ENCODE measurements at places on chromosomes 2 and 18.
A peak's percentile ranks its signal among the peaks of the same experiment; 100 is the strongest.

GRCh38 chr2:177075254-177075653, 137.3 kb upstream of the HNRNPA3 start:
- no peak for DNase-seq

GRCh38 chr2:224572338-224572737, 12.8 kb downstream of the CUL3 start:
- DNase-seq = no peak

GRCh38 chr2:18387441-18388206, 172.8 kb downstream of the RDH14 start:
- peak; percentile 24 for DNase-seq

- no peak for DNase-seq
Measured at GRCh38 chr2:61671561-61672315, 133.6 kb upstream of the XPO1 start.

- DNase-seq = no peak
Measured at GRCh38 chr2:74835831-74836674, 2.1 kb downstream of the HK2 start.

DNA sequence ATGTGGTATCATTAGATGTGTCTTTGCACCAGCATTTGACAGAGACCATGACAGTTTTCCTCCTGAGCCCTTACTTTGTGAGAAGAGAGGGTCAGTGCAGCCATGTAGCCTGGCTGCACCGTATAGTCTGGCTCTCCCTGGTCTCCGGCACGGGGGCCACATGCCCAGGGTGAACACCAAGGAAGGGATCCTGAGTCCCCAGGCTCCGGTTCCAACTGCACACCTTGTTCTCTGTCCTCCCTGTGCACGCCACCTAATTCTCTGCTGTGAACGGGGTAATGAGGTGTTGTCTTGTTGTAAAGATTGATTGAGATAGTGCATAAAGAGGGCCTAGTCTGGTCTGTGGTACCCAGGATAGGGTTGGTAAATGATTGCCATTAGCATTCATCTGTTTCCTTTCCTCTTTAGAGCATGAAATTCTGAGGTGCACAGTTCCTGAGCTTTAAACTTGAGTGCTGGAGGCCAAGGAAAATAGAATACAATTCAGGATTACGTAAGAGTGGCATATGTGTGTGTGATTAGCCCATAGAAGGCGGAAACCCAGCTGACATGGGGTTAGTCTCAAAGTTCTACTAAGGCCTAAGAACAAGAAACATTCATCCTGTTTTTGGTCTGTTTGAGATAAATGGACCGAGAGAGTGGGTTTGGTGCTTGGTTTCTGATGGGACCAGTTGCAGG, 55.5 kb downstream of the NCK2 start:
- DNase-seq = no peak

DNA sequence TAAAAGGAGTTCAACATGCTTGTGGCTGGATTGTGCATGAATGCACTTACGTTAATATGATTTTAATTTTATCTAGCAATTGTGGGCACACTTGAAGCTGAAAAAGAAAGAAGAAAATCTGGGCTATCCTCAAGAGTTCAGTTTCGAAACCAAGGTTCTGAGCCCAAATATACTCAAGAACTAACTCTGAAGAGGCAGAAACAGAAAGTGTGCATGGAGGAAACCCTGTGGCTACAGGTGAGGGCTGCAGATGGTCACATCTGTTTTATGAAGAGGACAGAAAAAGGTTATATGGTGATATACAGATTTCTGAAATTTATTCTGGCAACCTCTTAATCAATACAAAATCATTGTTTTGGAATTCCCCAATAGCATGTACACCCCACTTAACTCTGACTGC, 57.3 kb downstream of the ITGA6 start:
- DNase-seq = no peak

- no peak for DNase-seq
Measured at GRCh38 chr18:55544014-55544413, 44.0 kb downstream of the TCF4 start.

DNA sequence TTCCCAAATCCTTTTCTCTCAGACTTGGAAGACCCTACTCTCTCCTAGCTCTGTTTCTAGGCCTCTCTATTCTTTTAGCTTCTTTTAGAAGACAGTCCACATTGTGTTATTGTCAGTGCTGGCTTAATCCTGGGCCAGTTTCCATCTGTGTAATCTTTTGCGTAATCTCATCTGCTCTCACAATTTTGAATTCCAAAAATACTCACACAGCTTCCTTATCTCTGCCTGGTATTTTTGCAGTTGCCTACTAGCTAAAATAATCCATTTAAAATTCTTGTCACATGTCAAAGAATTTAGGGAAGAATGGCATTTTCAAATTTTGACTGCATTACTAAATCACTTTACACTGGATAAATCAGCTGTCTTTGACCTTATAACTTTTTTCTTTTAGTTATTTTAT, 200.6 kb upstream of the MEX3C start:
- DNase-seq = no peak

DNA sequence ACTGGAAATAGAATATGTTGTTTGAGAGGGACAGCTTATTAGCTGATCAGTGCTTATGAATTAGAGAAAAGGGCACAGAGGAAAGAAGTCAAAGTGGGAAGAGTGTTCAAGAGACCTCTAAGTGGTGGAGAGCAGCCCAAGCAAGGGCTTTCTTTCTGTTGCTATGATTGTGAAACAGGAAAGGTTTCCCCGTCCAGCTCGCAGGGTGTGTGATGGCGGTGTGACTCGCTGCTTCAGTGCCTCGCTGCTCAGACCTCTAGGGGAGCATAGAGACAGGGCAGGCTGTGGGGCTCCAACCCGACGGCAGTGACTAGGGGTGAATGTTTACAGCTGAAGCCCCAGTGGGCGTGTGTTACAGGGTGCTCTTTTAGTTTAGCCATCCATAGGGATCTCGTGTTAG, 166.5 kb upstream of the COPS8 start:
- DNase-seq = no peak

- no peak for DNase-seq
Measured at GRCh38 chr18:26464128-26465011, 84.0 kb downstream of the KCTD1 start.

DNA sequence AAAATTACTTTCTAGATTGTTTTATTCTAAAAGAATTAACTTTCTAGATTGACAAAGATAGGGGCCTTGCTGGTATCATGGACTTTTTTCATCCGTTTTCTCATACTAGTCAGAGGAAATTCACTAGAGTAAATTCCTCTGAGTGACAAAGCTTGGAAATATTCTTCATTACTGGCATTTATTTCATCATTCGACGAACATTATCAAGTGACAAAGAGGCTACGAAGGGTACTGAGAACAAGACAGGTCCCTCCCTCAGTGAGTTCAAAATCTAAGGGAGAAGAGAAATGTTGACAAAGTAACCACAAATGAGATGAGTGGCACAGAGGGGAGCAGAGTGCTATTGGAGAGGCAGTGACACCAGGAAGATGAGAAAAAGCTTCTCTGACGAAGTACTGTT, 4.3 kb downstream of the EPG5 start:
- no peak for DNase-seq

DNA sequence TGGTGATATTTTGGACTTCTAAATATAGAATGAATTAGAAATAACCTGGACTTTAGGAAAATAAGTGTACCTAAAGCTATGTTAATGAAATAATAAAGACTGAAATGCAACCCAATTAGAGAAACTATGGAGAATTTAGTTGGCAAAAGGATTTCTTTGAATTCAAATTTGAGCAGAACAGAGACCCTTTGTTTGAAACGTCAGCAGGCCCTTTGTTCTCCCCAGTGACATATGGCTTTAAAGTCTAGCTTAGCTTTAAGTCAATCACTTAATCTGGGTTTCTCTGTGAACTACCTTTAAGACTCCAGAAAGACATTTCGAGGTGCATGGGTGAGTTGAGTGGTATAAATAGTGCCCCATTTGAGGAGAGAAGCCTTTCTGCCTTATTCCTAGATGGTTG, 130.5 kb upstream of the CREB1 start:
- DNase-seq = no peak

DNA sequence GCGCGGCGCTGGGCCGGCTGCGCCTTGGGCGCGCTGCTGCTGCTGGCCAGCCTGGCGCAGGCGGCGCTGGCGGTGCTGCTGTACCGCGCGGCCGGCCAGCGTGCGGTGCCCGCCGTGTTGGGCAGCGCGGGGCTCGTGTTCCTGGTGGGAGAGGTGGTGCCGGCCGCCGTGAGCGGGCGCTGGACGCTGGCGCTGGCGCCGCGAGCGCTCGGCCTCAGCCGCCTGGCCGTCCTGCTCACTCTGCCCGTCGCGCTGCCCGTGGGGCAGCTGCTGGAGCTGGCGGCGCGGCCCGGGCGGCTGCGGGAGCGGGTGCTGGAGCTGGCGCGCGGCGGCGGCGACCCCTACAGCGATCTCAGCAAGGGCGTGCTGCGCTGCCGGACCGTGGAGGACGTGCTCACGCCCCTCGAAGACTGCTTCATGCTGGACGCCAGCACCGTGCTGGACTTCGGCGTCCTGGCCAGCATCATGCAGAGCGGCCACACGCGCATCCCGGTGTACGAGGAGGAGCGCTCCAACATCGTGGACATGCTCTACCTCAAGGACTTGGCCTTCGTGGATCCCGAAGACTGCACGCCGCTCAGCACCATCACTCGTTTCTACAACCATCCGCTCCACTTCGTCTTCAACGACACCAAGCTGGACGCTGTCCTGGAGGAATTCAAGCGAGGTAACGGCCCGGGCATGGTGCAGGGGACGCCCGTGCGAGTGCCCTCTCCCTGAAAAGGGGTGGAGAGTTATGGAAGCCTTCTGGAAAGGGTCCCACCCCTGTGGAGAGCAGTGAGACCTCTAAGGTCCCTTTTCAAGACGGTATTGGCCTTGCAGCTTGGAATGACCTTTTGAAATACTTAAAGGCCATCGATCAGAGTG, 1.0 kb downstream of the CNNM3 start:
- no peak for DNase-seq

DNA sequence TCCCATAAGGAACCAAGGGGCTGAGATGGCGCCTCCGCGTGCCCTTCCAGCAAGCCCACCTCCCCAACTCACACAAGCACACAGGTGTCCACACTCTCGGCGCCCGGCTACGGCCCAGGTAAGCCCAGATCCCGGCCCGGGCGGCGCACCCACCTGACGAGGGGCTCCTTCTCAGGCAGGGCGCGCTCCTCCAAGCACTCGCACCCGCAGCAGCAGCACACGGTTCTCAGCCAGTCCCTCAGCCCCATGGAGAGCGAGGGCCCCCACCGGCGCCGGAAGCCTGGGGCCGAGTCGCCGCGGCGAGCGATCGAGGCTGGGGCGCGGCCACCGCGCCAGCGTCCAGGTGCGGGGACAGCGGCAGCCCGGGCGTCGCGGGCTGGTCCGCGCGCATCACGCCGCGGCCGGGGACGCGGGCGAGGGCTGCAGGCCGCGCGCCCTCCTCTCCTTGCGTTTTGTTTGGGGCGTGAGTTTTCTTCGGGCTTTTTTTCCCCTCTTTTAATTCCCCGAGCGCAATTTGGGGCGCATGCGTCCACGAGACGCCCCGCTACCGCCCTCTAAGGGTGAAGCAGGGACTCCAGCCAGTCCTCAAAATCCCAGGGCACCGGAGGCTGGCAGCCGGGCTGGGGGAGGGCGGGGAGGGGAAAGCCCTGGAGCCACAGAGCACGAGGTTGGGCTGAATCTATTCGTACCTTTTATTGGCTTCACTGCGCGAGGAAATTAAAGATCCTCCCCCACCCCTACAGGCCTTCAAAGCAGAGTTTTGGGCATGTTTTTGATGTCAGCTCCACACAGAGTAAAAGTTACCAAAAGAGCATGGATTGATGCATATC, at the start of gene MREG:
TSS of gene MREG (minus strand) at position 472 of the 830 bp plus-strand sequence. CDS start at position 248, 224 bp downstream.
- peak; percentile 68 for DNase-seq

- DNase-seq = no peak
Measured at GRCh38 chr18:50311650-50312049, 24.2 kb upstream of the CXXC1 start.

- DNase-seq = no peak
Measured at GRCh38 chr2:102342888-102343287, 12.7 kb upstream of the IL18R1 start.

- no peak for DNase-seq
Measured at GRCh38 chr2:212811036-212811805, 272.6 kb upstream of the ERBB4 start.

- DNase-seq = no peak
Measured at GRCh38 chr2:116716038-116716437, 1098.5 kb upstream of the DDX18 start.

DNA sequence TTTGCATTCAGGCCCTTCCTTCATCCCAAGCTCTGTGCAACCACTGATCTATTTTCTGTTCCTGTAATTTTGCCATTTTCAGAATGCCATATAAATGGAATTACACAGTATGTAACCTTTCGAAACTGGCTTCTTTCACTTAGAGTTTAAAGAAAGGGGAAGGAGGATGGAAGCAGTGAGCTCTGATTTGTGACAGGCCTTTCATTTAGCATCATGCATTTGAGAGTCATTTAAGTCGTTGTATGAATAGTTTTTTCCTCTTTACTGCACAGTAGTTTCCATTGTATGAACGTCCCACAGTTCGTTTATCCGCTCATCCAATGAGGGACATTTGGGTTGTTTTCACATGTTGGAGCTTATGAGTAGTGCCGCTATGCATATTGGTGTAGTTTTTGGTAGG, 67.0 kb downstream of the LBH start:
- no peak for DNase-seq

DNA sequence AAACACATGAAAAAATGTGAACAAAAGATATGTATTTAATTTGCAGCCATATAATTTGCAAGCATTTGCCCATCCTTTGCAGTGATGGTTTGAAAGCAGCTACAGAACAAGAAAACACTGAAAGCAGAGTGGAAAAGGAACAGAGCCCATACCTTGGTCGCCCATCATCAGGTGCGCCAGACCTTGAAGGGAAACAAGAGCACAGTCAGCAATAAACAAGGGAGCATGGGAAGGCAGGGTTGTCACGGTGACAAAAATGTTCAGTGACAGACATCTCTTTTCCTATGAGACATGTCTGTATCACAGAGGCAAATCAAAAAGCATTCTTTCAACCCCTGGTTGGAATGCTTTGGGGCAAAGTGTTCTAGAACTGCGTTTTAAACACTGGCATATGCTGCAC, 109.4 kb downstream of the NRXN1 start:
- no peak for DNase-seq

DNA sequence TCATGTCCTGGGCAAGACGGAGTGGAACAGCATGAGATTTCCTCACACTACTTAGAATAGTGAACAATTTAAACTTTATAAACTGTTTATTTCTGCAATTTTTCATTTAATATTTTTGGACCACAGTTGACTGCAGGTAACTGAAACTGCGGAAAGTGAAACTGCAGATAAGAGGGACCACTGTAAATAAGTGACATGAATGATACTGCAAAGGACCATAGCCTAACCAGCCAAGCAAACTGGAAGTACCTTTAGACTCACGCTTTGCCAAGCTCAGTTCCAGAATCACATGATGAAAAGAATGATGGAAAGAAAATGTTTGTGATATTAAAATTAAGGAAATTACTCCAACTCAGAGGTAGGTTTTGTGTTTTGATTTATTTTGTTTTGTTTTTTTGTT, 94.6 kb upstream of the ITGA4 start:
- DNase-seq = no peak

GRCh38 chr2:134897932-134898331, 20.7 kb upstream of the CCNT2 start:
- DNase-seq = no peak

DNA sequence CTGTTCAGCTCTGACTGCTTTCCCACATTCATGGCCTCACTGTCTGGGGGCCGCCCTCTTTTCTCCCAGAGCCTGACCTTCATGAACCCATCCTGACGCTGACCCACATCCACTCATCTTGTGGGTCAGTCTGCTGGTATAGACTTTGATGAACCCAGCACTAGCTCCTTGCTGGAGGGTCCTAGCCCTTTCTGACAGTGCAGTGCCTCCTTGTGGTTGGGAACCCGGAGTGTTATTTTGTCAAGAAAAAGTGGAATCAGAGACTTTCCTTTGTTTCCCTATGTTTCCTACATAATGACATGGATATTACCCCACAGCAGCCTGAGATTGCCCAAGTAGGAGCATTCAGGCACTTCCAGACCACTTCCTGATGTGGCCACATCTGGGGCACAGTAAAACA, 19.3 kb upstream of the OSR1 start:
- DNase-seq = no peak

Measured in activated CD4-positive, alpha-beta T cell treated with anti-CD3 and anti-CD28 coated beads for 1 hour (primary cell).